ENCODE measurements at places on chromosomes 7 and 10. TPM values are rescaled to one million over a fixed set of nuclear protein-coding genes. Genes with fewer than 3 reads are reported as not detected.

DNA sequence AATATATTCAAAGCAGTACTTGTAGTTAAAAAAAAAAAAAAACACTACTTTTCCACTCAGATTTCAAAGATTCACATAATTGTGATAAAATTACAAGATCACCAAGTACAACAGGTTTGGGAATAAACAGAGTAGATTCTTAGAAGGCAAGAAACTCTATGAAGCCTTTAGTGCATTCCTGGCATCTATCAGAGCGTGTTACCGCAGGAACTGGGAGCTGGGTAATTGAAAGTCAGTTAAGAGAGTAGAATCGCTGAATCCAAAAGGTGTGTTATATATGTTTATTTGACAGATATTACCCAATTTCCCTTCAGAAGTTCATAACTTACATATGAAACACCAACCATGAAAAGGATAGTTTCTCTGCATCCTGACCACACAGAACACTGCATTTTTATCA lies 159.2 kb upstream of the PLXNA4 start:
- H3K27me3 ChIP-seq: peaks cover 18% of the 10 kb centered on the region
- no peak overlapping the region for H3K4me3 ChIP-seq
- no peak for DNase-seq

Gene MSMB
- total RNA-seq: not detected

Gene TEX47
- not detected for total RNA-seq

DNA sequence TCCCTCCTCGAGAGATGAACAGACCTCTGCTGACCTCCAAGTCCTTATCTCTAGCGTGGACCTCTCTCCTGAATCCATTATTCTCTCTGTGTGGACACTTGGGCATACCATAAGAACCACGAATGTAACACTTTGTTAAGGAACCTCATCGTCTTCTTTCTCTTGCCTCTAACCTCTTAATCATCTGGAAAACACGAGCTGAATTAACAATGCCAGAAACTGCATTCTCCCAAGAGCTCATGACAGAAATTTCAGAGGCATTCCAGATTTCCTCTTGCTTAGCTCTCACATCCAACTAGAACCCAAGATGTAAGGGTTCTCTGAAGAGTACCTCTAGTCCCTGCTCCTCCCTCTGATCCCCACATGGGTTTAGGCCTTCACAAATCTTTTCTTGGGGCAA lies 101.5 kb downstream of the TRIL start:
- H3K27ac ChIP-seq: no peak overlapping the region
- DNase-seq: no peak
- no peak overlapping the region for H3K4me3 ChIP-seq
- no peaks in the 10 kb centered on the region for H3K4me1 ChIP-seq
- peaks cover 42% of the 10 kb centered on the region for H3K27me3 ChIP-seq
- no peaks in the 10 kb centered on the region for H3K36me3 ChIP-seq

Gene FAM25G
- not detected for total RNA-seq
